ENCODE measurements at places on chromosomes 11 and 22.

DNA sequence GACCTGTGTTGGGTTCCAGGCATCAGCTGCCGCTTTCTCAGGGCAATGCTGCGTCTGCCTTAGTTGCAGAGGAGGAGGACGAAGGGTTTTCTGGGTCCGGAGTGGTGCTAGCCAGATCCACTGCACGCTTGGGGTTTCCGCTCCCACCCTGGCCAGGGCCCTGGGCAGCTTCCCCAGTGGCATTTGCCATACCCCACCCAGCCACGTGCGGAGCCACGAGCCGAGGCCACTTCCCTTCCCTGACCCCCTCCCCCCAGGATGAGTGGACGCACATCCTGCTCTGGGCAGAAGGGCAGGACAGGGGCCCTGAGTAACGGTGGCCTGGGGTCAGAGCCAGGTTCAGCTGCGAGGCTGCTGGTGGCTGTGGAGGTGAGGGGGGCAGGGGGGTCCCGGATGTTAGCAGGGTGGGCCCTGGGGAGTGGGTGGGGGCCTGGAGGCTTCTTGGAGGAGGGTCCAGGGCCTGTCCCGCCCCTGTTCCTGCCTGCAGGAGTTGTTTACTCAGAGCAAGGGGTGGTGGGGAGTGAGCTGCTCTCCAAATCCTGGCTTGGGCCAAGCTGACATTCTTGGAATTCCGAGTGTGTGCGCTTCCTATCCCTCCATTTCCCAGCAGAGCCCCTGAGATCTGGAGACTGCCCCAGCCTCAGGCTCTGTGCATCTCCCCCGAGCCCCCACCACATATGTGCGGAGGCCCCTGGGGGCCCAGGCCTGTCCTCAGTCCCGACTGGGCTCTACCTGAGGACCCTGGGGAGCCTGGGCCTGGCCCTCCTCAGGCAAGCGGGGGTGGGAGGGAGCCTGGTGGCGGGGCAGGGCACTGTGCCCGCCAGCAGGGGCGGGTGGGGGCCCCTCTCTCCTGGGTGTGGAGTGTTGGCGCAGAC is 1.4 kb downstream of the TSPAN4 start:
- no peak for DNase-seq

- no peak for DNase-seq
Observed at GRCh38 chr11:23932485-23932898, 564.4 kb upstream of the LUZP2 start.

GRCh38 chr11:62444835-62445234 is 26.0 kb downstream of the SCGB1A1 start:
- no peak for DNase-seq

DNA sequence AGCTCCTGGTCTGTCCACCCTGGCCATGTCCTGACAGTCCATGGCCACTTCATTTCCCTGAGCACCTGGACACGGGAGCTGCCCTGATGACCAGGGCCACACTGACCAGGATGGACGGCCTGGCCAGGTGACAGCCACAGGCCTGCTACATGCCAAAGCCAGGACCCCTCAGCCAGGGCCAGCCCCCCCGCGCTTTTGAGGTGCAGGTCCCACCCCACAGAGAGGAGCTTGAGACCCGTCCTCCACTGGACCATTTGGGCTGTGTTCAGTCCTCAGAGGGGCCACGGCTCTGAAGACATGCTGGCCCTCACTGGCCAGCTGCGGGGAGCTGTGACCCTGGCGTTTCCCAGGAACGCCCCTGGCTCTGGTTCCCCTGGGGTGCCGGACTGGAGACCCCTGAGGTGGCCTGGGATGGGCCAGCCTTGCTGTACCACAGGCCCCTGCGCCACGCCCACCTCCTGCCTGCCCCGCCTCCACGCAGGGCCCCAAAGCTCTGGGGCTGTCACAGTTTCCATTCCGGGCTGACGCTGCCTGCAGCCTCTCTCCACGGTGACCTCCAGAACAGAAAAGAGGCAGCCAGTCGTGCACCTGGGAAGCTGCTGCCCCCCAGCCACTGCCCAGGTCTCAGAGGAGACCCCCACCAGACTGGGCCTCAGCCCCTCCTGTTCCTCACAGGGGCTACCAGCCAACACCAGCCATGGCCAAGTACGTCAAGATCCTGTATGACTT is 18.2 kb downstream of the EPS8L2 start:
- no peak for DNase-seq

GRCh38 chr11:118215262-118215661 is 9.5 kb downstream of the JAML start:
- no peak for DNase-seq

DNA sequence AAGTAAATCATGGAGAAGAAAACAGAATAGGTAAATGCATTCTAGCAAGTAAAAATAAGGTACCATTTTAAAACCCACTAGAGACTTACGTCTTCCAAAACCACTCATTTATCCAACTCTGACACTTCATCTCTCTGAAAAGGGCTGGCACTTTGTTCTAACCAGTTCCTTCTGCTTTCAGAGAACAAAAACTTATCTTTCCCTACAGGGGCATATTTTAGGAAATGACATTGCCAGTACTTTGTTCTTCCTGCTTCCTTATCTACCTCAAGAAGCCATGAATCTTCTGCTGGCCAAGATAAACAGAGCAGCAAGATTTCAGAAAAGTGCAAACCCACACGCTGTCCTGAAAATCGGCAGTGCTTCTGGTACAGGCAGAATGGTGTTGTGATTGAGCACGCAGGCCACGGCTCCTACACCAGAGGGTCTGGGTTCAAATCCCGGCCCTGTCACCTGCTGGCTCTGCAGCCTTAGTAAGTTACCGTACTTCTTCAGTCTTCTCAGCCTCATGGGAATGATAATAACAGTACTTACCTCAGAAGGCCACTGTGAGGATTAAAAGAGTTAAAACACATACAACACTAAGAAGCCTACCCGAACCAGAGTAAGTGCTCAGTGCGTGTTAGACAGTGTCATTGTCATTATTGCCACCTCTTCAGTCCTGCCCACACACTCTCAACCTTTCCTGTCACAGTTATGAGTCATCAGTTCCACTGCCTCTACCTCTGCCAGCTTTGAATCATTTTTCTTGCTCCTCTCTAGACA is 11.0 kb downstream of the MPZL3 start:
- DNase-seq: peak; percentile 67

DNA sequence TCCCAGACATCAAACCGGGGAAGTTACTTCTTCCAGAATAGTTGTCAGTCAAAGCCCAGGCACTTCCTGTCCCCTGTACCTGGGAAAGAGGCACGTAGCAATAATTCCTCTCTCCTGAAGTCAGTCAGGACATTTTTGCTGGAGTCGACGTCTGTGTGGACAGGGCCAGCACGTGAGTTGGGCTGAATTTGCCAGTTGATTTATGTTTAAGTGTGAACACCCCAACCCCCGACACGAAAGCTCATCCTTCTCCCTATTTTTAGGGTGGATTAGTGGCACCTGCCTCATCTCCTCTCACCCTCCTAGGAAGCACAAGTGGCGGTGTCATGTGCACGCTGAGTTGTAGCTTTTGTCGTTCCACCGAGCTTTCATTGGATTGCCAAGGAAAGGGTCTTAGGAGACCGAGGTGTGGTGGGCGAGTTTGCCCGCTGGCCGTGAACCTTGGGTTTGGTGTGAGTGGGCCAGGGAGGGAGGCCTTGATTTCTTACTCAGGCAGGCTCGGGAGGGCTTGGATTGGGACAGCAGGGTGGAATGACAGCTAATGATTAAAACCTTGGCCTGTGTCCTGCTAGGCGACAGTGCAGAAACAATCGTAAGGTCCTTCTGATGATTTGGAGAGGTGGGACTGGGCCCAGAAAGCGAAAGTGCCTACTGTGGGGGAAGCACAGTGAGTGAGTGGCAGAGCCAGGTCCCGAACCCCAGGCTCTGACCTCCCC is 87.0 kb upstream of the CRYBB3 start:
- DNase-seq: no peak

DNA sequence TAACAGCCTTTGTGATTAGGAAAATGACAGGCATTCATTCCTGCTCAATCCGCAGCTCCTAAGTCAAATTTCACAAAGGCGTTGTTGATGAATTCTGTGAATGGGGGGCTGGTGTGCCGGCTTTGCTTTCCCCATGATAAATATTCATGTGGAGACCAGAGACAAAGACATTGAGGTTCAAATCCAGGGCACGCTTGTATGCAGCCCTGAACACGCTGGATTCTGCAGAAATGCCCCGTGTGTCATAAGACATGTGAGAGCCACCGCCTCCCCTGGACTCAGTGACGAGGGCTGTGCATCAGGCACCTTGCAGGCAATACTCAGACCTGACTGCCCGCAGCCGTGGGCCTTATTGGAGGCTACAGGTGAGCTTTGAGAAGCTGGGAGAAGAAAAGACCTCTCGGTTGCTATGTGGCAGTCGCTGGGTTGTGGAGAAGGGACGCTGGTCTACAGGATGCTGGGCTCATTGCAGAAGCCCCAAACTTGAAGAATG is 906.2 kb downstream of the BRD1 start:
- no peak for DNase-seq

- no peak for DNase-seq
Observed at GRCh38 chr11:73372375-73372993, 3.7 kb upstream of the RELT start.

DNA sequence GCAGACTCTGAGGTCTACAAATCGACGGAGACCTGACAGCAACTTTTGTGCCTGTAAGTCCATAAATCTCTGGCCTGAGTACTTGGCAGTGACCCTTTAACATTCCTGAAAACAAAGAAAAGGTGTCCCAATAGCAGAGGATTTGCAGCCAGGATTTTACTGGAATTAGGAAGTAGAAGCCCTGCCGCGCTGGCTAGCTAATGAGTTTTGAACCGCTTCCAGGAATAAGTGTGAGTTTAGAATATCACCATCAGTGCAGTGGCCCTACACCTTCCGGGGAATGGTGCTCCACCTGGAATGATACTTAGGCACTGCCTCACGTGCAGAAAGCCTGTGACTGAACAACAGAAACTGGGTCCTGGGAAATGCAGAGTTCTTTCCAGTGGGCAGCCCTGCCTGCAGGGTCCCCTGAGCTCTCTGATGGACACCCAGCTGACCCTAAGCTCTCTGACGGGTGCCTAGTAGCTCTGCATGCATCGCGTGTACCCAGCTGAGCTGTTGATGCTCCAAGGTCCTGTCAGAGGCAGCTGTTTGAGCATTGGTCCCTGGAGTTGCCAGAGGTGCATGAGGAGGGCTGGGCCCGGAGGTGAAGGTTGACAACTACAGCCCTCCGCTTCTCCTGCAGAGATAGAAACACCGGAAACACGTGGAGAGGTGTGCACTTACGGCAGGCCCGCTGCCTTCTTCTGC is 380.9 kb downstream of the TBC1D22A start:
- DNase-seq: no peak

- DNase-seq: no peak
Observed at GRCh38 chr11:19073454-19074415, 13.2 kb upstream of the MRGPRX2 start.

Measured in stimulated activated naive CD4-positive, alpha-beta T cell treated with Interleukin-2 at 50 U/mL for 16 hours (primary cell).